Gastroesophageal sphincter (tissue), 4 donors: ENCODE measurements at places on chromosomes 2 and 18. TPM values are rescaled to one million over a fixed set of nuclear protein-coding genes. Genes with fewer than 3 reads are reported as not detected.
A peak's percentile ranks its signal among the peaks of the same experiment; 100 is the strongest.

Gene SP9
- not detected for total RNA-seq

DNA sequence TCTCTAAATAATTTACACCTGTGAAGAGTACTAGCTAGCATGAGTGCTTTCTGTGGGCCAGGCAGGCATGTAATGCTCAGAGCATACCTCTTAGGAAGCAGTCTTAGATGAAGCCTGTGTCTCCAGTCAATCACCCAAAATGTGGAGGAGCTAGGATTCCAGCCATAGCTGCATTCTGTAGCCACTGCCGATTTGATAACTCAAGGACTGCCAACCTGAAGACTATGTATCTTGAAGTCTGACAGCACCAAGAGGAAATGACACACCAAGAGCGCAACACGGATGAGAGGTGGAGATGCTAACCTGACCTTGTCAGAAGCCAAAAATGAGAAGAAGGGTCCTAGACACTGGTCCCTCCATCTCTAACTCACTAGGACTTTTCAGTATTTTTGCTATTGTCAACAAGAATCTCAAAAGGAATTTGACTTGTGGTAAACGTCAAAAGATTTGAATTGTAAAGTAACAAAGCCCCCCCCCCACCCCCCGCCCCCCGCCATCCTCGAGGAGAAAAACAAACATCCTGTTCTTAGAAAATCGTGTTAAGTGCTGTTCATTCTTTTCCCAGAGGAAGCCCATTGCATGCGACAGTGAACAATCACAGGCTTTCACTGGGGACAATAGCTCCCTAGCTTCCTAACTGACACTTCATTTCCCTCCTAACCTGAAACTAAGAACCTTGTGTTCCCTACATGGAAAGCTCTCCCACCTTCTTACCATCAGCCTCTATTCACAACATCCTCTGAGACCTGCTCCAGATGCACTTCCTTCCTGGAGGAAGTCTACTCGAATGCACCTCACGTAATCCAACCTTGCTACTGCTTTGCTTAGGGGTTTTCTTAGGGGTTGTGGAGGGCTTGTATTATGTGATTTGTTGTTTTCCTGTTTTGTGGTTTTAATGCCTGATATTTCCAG is 14.7 kb downstream of the CDC42EP3 start:
- peak; percentile 34 for ATAC-seq

Gene COLEC12
- total RNA-seq: 21.2 TPM

Gene TGFA
- total RNA-seq: 0.31 TPM

Gene SCN9A
- 7.5 TPM for total RNA-seq

- ATAC-seq: no peak
These were observed 23.4 kb downstream of the RAMP1 start for GRCh38 chr2:237882510-237883481.

DNA sequence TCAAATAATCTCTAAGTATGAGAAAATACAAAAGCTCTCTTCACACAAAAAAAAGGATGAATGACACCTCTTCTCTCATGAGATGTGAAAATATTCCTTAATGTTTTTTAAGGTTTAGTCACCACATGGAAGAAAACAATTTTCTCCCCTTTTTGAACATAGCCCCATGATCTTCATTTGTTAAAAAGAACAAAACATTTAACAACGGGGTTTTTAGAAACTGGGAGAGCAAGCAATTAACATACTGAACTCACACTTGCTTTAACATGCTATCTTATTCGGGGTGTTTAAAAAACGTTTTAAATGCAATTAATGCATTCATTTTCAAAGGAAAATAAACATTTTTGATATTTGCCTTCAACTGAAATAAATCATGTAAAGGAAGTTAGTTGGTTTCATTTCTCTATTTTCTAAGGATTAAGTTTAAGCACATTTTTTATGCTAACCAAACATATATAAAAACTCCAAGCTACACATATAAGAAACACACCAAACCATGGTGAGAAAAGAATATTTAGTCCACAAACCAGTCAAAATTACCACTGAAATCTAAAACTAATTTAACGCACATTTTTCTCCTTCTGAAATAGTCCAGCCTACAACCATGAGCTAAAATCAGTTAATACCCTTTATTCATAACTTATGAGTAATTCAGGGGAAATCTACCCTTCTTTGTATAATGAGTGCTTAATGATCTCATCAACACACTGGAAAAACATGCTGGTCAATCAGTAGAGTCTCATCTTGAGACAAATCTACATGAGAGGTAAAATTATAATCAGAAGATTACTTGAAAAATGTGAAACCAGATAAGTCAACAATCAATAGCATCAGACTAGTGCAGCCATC is 8.2 kb downstream of the FBXO11 start:
- no peak for ATAC-seq

- peak; percentile 90 for ATAC-seq
These were observed 31.9 kb upstream of the RPIA start for GRCh38 chr2:88659538-88659915.

DNA sequence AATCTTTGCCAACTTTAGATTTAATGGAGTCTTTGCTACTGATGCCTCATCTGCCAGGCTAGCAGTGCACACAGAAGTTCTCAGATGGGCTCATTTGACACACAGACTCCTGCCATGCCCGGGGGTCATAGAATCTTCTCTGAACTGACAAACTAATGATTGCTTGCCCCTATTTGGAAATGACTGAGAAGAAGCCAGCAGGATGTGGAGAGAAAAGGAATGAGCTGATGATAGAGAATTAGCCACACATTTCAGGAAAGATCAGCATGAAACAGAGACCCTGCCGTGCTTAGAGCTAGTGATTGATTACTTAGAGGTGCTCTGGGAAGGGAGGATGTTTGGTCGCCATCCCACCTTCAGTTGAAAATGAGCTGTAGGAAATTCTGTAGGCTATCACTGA is 178.5 kb downstream of the TPGS2 start:
- ATAC-seq: no peak

- no peak for ATAC-seq
These were observed 48.3 kb upstream of the ACAA2 start for GRCh38 chr18:49861659-49862058.

Gene GPR39
- total RNA-seq: 0.46 TPM

GRCh38 chr18:68703326-68703725 is 11.6 kb downstream of the TMX3 start:
- ATAC-seq: no peak

Gene CYP27C1
- 0.40 TPM for total RNA-seq

DNA sequence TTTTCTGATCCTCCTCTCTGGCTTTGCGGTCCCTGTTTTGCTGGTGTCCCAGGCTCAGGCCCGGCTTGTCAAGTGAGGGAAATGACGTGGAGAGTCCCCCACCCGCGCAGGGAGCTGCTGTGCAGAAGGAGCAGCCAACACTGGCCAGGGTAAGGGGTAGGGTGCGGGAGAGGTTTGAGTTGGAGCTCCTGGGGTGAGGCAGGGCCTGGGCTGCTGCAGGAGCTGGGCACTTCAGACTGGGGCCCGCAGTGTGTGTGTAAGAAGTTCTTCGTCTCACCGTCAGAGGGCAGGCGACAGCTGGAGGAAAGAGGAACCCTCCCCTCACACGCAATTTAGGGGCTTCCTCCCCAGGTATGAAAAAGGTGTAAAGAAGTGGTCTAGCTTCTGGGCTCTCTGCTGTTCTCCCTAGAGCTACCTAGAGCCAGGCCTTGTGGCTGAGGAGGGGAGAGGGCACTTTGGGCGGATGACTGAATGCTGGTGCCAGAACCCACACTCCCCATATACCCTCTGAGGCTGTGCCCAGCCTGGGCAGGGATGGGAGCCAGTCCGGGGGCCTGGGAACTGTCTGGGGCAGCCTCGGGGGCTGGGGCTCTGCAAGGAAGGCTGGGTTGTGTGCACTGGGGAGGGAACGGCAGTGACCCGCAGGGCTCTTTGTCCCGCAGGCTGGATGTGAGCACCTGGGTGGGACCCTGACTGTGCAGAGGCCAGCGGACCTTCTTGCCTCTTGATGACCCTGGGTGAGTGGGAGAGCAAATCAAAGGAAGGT is 11.8 kb downstream of the CELF4 start:
- ATAC-seq: no peak

- ATAC-seq: no peak
These were observed 267.3 kb downstream of the TCF4 start for GRCh38 chr18:55320424-55321264.

DNA sequence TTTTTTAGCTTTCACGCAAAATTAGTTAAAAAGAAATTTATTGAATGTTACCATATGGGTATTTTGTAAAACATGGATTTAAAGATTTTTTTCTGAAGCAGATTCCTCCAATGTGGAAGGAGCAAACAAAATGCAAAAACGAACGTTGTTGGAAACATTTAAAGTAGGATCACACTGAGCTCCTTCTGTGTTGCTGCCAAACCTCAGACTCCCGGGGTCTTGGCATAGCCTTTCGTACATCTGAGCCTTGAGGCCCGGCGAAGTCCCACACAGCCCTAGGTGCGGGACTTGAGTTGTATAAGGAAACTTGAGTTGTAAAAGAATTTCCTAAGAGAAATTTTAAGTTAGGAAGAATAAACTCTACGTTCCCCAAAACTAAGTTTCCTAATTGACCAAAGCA is 52.0 kb upstream of the CD226 start:
- ATAC-seq: no peak

DNA sequence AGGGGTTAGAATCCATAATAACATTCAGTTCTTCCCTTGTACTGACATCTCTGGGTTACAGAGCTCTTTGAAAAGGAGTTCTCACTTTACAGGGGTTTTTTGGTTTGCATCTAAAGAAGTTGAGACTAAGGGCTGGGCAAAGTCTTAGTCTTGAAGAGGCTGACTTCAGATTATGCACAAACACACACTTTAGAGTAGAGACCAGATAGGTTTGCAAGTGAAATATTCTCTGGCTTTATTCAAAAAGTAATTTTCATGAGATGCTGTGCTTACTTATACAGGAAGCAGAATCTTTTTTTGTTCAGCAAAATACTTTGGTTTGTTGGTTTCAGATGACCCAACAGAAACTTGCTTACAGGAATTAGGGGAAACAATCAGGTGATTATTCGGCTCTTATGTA is 410.9 kb upstream of the LRRTM1 start:
- ATAC-seq: no peak

GRCh38 chr2:162712598-162712997 is 126.0 kb downstream of the KCNH7 start:
- ATAC-seq: no peak

- no peak for ATAC-seq
These were observed 588.4 kb downstream of the SLC4A3 start for GRCh38 chr2:220215785-220216184.

- ATAC-seq: no peak
These were observed 10.7 kb downstream of the IL1RL2 start for GRCh38 chr2:102197389-102198137.

- ATAC-seq: peak; percentile 34
These were observed 249.9 kb downstream of the PLCL1 start for GRCh38 chr2:198054299-198054698.

Gene KLF7
- total RNA-seq: 33.6 TPM

Gene DOK1
- total RNA-seq: 16.3 TPM

DNA sequence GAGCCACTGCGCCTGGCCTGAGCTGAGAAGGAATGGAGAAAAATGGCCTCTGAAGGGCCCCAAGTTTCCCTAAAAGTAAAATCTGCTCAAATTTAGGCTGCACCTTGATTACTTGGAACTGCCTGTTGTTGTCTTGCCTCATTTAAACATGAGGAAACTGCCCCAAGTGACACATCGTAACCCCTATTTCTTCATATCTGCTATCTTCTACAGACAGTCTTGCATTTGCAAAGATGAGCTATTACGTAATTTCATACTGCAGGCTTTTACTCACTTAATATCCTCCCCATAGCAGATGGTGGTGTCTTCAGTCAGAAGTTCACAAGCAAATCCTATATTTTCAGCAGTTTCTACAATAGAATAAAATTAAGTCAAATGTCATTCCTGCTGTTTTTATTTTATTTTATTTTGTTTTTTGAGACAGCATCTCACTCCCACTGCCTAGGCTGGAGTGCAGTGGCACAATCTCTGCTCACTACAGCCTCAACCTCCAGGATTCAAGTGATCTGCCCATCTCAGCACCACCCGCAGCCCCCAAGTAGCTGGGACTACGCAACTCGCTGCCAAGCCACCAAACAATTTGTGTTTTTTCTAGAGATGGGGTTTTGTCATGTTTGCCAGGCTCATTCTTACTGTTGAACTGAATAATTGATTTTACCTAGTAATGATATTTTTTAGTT is 45.3 kb upstream of the NARS1 start:
- ATAC-seq: peak; percentile 90

GRCh38 chr2:196565982-196566381 is 73.5 kb upstream of the CCDC150 start:
- no peak for ATAC-seq

- ATAC-seq: no peak
These were observed 322.2 kb downstream of the ZNF804A start for GRCh38 chr2:184920451-184920965.

- no peak for ATAC-seq
These were observed 200.0 kb downstream of the ZNF407 start for GRCh38 chr18:74797577-74798151.

DNA sequence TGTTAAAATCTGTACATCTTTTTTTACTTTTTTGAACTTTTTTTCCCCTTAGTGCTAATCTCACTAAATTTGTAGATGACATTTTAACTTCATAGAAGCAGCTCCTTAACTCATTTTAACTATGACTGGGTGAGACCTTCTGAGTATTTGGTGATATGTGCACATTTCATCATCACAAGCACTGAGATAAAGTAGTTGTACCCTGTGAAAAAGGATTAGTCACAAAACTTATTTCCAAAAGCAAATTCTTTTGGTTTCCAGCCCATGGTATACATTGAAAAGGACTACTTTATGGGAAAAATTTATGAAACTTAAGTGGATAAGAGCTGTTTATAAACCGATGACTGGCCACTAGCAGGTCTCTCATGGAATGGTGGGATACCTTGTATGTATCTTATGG is 581.5 kb downstream of the PLCL1 start:
- ATAC-seq: no peak

Gene GALNT14
- total RNA-seq: not detected

GRCh38 chr2:6353669-6354068 is 512.0 kb downstream of the CMPK2 start:
- ATAC-seq: no peak

Gene ITGB6
- total RNA-seq: 2.2 TPM

GRCh38 chr2:127637236-127637630 is 8.7 kb upstream of the GPR17 start:
- no peak for ATAC-seq

- ATAC-seq: peak; percentile 69
These were observed 80.5 kb upstream of the CAVIN2 start for GRCh38 chr2:191927319-191927867.

Gene PRSS56
- total RNA-seq: not detected

Gene EFHD1
- total RNA-seq: 23.3 TPM

DNA sequence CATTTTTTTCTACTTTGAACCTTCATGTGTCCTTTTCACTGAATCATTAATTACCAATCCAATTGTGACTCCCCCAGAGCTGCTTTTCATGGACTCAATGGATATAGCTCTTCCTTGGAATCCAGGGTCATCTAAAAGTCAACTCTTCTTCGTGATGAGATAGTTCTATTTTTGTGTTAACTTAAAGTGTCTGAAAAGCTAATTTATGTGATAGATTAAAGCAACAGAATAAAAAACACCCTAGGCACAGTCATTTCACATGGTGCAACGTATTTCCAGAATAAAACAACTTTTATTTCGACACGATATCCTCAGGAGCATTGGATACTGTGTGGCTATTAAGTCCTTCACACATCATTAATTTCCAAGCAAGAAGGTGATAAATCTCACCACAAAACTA is 250.6 kb upstream of the SPHKAP start:
- no peak for ATAC-seq

Gene DRC1
- total RNA-seq: 2.3 TPM
